ENCODE measurements at places on chromosomes 4 and X.

DNA sequence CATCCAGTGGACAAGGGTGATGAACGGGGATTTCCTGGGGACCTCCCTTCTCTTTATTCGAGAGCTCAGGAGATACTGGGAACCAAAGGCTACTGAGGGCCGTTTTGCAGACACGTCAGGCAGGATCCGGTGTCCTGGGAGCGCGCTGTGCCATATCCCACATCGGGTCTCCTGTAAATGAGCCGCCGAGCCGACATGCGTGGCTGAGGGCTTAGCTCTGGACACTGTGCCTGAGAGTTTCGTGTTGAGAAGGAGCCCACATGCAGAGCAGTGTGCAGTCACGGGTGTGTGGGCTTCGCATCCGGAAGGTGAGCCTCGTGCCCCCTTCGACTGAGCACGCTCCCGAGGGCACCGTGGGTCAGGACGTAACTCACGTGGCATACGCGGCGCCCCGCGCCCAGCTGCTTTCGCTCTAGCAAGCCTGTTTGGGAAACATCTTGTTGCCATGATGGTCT, 28.5 kb upstream of the HGFAC start:
- no peak for DNase-seq

DNA sequence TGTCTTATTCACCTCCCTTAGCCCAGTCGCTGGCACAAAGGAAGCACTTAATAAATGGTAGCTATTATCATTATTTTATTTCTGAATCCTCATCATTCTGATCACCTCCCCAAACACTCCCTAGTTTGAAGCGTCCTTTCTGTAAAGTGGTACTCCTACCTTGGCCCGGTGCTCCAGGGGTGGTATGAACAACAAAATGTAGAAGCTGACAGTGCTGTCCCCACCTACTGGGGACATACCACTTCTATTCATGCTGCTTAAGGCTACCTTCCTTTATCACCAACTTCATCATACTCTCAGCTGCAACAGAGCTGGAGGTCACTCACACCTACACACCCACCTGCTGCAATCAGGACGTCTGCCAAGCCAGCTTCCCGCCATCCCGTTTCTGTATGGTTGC, 40.8 kb upstream of the APLN start:
- no peak for DNase-seq

- DNase-seq = no peak
These were observed 12.4 kb downstream of the LIMCH1 start for GRCh38 chr4:41550308-41550707.

DNA sequence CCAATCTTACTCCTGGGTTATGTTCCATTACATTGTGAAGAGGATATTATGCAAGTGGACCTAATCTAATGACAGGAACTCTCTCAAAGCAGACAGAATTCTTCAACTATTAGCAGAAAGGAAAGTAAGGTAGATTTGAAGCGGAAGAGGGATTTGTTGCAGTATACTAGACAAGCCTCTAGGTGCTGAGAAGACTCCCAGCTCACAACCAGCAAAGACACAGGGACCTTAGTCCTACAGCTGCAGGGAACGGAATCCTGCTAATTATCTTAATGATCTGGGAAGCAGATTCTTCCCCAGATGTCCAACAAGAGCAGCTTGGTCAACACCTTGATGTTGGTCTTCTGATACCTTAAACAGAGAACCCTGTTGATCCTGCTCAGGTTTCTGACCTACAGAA, 73.6 kb downstream of the STK32B start:
- DNase-seq = no peak

GRCh38 chr4:10461850-10462400, 4.7 kb upstream of the ZNF518B start:
- DNase-seq = no peak

DNA sequence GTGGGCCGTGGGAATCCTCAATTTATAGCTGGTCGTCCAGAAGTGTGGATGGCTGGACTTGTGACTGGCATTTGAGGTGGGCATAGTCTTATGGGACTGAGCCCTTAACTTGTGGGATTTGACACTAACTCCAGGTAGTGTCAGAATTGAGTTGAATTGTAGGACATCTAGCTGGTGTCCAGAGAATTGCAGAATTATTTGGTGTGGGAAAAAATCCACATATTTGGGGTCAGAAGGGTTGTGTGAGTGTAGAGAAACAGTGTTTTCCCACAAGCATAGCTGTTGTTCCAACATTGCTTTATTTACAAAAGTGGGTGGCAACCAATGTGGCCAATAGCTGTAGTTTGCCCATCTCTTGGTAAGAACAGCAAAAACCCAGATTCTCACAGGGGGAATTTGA, 91.3 kb downstream of the MOSPD2 start:
- no peak for DNase-seq

- no peak for DNase-seq
These were observed 8.0 kb upstream of the ANXA3 start for GRCh38 chr4:78543424-78544125.

- DNase-seq = no peak
These were observed 32.4 kb upstream of the TMEM131L start for GRCh38 chr4:153433754-153434105.

- DNase-seq = no peak
These were observed 24.4 kb upstream of the DYNLT3 start for GRCh38 chrX:37871626-37872302.

DNA sequence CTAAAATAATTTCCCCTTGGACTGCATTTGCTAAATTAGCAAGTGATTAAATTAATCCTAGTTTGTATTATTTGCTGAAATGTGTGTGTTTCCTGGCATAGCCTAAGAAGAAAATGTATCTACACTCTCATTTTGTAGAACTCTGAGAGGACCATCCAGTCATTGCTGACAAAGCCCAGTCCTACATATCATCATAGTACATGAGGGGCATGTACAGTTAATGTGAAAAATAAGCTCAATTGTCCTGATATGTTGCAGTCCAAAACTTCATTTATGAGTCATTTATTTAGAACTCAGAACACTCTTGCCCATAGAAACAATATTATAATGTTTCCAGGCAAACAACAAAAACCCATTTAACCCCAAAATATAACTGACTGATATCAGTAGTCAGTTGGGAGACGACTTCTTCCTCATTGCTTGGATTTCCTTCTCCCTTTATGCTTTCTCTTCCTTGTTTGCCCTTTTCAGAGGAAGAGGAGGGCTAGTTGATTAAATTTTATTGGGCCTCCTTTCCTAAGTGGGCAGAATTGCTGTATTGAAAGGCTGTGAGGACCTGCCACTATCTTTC, 26.9 kb upstream of the BBS12 start:
- DNase-seq = no peak

Data from CD4-positive, alpha-beta T cell treated with Interleukin-15 for 4 hours (primary cell).